ENCODE measurements at places on chromosomes 3 and 15. TPM values are rescaled to one million over a fixed set of nuclear protein-coding genes. Genes with fewer than 3 reads are reported as not detected.

Gene TEX264
- 35.3 TPM for total RNA-seq

Gene TMC3
- 3.9 TPM for total RNA-seq

Gene NPAP1
- not detected for total RNA-seq

Gene WDR6
- 62.3 TPM for total RNA-seq

Gene COLQ
- under 0.01 TPM for total RNA-seq

Gene MELTF
- total RNA-seq: 24.2 TPM

Gene INSYN1
- total RNA-seq: 1.5 TPM

Gene FANCI
- total RNA-seq: 43.5 TPM

Gene ANAPC13
- total RNA-seq: 140 TPM

Gene CYP1A1
- 0.19 TPM for total RNA-seq

Gene CLRN1
- not detected for total RNA-seq

Gene SH2D7
- not detected for total RNA-seq

Gene RTP4
- total RNA-seq: 0.58 TPM

Gene RASGRP1
- 6.2 TPM for total RNA-seq

Gene SLC9A9
- 2.7 TPM for total RNA-seq

Gene XCR1
- not detected for total RNA-seq

Gene ZNF662
- 0.85 TPM for total RNA-seq

Gene STAB1
- total RNA-seq: 2.9 TPM

Gene BTBD1
- 102 TPM for total RNA-seq

Gene MYRIP
- under 0.01 TPM for total RNA-seq

Gene ROPN1
- total RNA-seq: not detected

Gene CPN2
- total RNA-seq: not detected

Gene CCR3
- not detected for total RNA-seq

Gene CLCN2
- total RNA-seq: 3.3 TPM

Gene MESP2
- total RNA-seq: 0.77 TPM

Gene SLC6A11
- under 0.01 TPM for total RNA-seq

Gene CCR4
- 0.85 TPM for total RNA-seq

Gene RASL12
- 1.1 TPM for total RNA-seq

Gene PLA2G4B
- 0.38 TPM for total RNA-seq

Gene DNAH12
- 0.28 TPM for total RNA-seq

Gene ZNF80
- total RNA-seq: not detected

Gene BCHE
- 1.2 TPM for total RNA-seq

Gene ROBO1
- 57.3 TPM for total RNA-seq

Gene ILDR1
- total RNA-seq: not detected

Gene SEMA6D
- total RNA-seq: 9.9 TPM

Gene ANKUB1
- total RNA-seq: not detected

Gene ZNF385D
- 0.96 TPM for total RNA-seq

Gene PCCB
- 57.5 TPM for total RNA-seq

Gene TARS3
- 19.2 TPM for total RNA-seq

Gene RPL22L1
- total RNA-seq: 262 TPM

Gene IL16
- total RNA-seq: not detected

Gene CACNA1D
- 0.19 TPM for total RNA-seq

Gene PRSS50
- not detected for total RNA-seq

Gene ITIH1
- 0.56 TPM for total RNA-seq

Gene CCDC54
- total RNA-seq: not detected

Gene PLSCR1
- total RNA-seq: 44.1 TPM

Gene STXBP5L
- under 0.01 TPM for total RNA-seq

Gene ZBED2
- total RNA-seq: under 0.01 TPM

Gene HCLS1
- total RNA-seq: 1.7 TPM

Gene ADPRH
- 5.6 TPM for total RNA-seq

Gene FOXL2NB
- under 0.01 TPM for total RNA-seq

Gene NOX5
- total RNA-seq: under 0.01 TPM

Gene TGM4
- total RNA-seq: not detected

Gene COL6A5
- total RNA-seq: not detected

Gene SENP8
- total RNA-seq: 2.0 TPM

Gene SERINC4
- total RNA-seq: not detected

Gene HEMK1
- 13.5 TPM for total RNA-seq
